ENCODE measurements at places on chromosomes 1 and 21. TPM values are rescaled to one million over a fixed set of nuclear protein-coding genes. Genes with fewer than 3 reads are reported as not detected.

The NTMT2 gene
- not detected for polyA plus RNA-seq

The LGR6 gene
- polyA plus RNA-seq, result 0.42 TPM

The ENAH gene
- polyA plus RNA-seq, result 61.0 TPM

The KANK4 gene
- 8.5 TPM for polyA plus RNA-seq

The CD247 gene
- not detected for polyA plus RNA-seq

The FABP3 gene
- 0.58 TPM for polyA plus RNA-seq

The CATSPER4 gene
- polyA plus RNA-seq, result not detected

The ADSS2 gene
- 26.0 TPM for polyA plus RNA-seq

The THRAP3 gene
- 58.4 TPM for polyA plus RNA-seq

The TNNT2 gene
- 0.61 TPM for polyA plus RNA-seq

The UBIAD1 gene
- polyA plus RNA-seq, result 9.9 TPM

The MAB21L3 gene
- 0.57 TPM for polyA plus RNA-seq

The SMCP gene
- polyA plus RNA-seq, result 0.08 TPM

The TMEM35B gene
- 26.4 TPM for polyA plus RNA-seq

The MYOG gene
- polyA plus RNA-seq, result not detected

The ZNF683 gene
- not detected for polyA plus RNA-seq

The KCNT2 gene
- polyA plus RNA-seq, result not detected

The NPL gene
- polyA plus RNA-seq, result 4.9 TPM

The KCNJ9 gene
- polyA plus RNA-seq, result not detected

The LENEP gene
- not detected for polyA plus RNA-seq

The BLACAT1 gene
- polyA plus RNA-seq, result 4.0 TPM

The BMP8B gene
- polyA plus RNA-seq, result 0.04 TPM

The CBS gene
- polyA plus RNA-seq, result 10.6 TPM

The VPS45 gene
- 40.0 TPM for polyA plus RNA-seq

The GART gene
- polyA plus RNA-seq, result 50.3 TPM

The OR10J1 gene
- not detected for polyA plus RNA-seq

The HSPB7 gene
- not detected for polyA plus RNA-seq

The COL6A1 gene
- 6.5 TPM for polyA plus RNA-seq

The CASQ2 gene
- 0.02 TPM for polyA plus RNA-seq

The RGL1 gene
- polyA plus RNA-seq, result 1.5 TPM

The RNF19B gene
- 31.8 TPM for polyA plus RNA-seq

The PFKFB2 gene
- 8.7 TPM for polyA plus RNA-seq

The SLC25A24 gene
- 58.9 TPM for polyA plus RNA-seq

The IFFO2 gene
- 57.9 TPM for polyA plus RNA-seq

The SSBP3 gene
- polyA plus RNA-seq, result 16.9 TPM

The FAM72B gene
- 1.2 TPM for polyA plus RNA-seq

The CD1E gene
- not detected for polyA plus RNA-seq

The METTL13 gene
- polyA plus RNA-seq, result 54.0 TPM

The SUMO3 gene
- polyA plus RNA-seq, result 132 TPM

The C1QC gene
- polyA plus RNA-seq, result not detected

Data from keratinocyte (primary cell).